ENCODE measurements at places on chromosomes 11 and 22. TPM values are rescaled to one million over a fixed set of nuclear protein-coding genes. Genes with fewer than 3 reads are reported as not detected.
A peak's percentile ranks its signal among the peaks of the same experiment; 100 is the strongest.

Gene PANX2
- 0.04 TPM for polyA plus RNA-seq

Gene TRMT2A
- 147 TPM for polyA plus RNA-seq

Gene TREH
- not detected for polyA plus RNA-seq

Gene HEPN1
- not detected for polyA plus RNA-seq

DNA sequence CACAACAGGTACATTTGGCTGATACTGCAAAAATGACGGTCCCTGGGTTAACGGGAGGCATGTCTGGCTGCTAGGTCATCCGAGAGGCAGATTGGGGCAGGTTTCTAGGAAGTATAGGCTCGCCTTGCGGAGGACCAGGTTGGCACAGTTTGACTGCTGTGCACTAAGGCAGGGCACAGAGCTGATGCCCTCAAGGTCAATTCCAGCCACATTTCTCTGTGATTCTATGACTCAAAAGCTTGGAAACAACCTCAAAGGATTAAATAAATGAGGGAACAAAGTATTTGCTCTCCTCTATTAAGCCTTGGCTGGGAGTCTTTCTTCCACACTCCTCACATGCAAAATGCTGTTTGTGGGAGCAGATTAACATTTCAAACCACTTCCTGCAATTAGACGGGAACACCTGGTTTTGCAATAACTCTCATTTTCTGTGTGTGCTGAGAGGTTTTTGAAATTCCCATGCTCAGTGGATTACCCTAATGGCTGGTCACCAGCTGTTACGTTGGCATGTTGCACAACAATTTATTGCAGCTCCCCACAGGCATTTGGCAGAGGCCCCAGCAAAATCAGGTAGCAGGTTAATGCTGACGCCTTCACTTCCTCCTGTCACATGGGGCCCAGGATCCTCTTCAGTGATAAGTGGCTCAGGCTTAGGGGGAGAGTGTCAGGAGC is 61.0 kb upstream of the PLET1 start:
- no peak for DNase-seq

DNA sequence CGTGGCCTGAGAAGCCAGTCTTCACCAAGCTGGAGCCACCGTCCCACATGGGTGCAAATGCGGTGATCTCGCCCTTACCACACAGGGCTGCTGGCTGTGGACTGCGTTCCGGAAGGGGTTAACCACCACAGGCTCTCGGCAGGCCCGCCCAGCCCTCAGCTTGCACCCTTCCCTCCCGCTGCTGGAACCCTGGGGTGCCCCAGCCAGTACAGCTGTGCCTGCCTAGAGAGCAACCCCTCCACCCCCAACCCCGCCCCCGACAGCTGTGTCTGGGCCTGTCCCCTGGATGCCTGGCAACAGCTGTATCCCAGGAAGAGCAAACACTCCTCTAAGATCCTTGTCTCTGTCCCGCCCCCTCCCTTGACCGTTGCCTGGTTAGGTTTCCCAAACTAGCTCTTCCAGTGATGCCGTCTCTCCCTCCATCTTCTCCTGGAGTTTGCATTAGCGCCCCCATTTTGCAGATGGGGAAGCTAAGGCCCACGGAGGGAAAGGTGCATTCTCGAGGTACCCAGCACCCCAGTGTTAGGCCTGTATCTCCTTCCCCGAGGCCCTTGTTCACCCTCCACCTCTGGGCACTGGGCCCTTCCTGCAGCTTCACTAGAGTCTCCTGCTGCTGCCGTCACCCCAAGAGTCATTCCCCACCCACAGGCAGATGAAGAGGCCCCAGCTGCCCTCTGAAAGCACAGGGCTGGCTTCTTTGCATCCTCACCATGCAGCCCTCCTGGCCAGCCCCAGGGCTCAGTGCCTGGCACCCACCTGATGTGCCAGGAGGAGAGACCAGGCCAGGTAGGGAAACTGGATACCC is 12.6 kb upstream of the COX8A start:
- no peak for DNase-seq

- peak; percentile 4 for DNase-seq
Measured at GRCh38 chr11:61912991-61913698, 4.2 kb downstream of the RAB3IL1 start.

DNA sequence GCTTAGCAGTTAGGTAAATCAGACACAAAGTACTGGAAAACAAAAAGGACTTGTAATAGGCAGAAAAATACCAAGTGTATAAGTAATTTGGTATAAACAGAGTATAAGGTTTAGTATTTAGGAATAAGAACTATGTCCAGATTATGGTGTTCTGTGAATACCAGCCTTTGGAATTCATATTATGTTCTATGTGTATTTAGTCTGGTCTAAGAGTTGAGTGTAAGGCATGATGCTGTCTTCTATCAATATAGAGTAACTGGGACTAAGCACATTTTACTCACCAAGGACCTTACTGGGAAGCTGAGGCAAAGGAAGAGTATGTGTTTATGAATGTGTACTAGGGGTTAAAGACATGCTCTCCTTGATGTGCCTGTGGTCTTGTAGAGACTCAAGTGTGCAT is 9.5 kb downstream of the SDHD start:
- DNase-seq: no peak

DNA sequence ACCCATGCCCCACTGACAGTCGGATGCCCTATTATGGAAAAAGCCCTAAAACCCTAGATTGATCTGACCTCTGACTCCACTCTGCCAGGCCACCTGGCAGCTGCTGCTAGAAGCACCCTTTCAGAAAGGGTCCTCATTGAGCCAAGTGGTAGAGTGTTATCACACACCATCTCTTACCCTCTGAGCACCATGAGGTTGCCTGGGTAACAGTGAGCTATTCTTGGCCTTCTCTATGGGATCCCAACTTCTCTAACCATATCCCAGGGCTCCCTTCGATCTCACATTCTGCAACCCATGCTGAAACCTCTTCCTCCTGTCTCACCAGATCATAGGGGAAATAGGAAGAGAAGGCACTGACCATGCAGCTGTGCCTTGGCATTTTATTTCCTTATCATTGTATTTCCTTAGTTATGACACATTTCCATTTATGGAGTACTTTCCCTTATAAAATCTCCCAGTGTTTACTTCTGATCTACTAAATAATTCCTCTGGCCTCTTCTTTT is 52.7 kb downstream of the MPPED2 start:
- DNase-seq: no peak

GRCh38 chr11:109894242-109894641 is 198.9 kb upstream of the ZC3H12C start:
- no peak for DNase-seq
